T-helper 1 cell (primary cell): ENCODE measurements at places on chromosomes 1 and 21.

DNA sequence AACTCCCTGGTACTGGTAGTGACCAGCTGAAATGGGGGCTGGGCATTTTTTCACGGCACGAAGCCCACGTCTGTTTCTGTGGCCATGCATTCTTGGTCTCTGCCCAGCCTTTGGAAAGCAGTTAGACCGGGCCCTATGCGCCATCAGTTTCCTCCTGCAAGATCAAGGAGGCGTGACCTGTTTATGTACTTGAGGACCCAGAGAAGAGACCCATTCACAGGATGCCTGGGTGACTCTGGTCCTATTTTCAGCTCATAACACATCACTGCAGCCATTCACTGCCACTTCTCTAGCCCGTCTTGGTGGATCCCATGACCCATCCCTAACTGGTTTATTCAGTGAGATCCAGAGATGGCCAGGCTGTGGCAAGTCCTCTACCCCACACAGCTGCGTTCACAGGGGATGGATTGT lies 70.4 kb downstream of the SPSB1 start:
- DNase-seq, result no peak

- DNase-seq, result no peak
Observed at GRCh38 chr1:6349254-6349943, 44.2 kb downstream of the ACOT7 start.

DNA sequence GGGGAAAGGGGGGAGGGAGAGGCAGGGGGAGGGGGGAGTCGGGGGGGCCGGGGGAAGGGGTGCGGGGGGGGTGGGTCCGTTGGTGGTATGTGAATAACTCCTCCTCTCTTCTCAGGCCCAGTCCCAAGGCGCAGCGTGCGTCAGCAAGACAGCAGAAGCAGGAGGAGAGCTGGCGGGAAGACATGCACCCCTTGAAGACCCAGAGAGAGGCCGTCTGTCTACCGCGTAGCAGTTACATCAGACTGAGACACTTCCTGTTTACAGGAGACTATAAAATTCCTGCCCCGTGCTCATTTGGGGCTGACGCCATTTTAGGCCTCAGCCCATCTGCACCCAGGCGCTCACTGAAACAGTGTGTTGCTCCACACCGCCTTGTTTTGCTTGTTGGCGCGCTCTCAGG lies 55.3 kb downstream of the SETD4 start:
- DNase-seq, result no peak

DNA sequence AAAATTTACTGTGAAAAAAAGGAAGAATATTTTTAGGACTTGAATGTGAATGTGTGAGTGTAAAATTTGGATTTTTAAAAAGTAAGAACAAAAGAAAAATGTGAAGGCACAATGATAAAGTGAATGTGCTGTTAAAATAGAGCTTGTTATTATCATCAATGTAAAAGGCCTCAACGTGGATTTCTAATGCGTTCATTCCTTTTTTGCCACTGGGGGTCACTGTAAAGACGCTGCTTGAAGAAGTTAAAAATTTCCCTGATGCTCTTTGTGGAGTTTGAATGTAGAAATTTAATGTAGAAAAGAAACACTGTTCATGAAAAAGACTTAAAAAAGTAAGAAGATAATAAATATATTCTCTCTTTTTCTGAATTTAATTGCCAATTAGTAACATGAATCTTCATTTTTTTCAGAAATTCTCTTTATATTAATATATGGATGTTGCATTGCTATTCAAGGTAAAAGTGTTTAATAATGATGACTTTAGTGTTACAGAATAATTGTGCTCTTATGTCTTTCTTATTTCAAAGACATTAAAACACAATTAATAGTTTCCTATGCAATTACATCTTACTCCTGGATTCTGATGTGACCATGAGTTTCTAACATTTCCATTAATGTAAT lies 161.5 kb downstream of the DNM3 start:
- no peak for DNase-seq

DNA sequence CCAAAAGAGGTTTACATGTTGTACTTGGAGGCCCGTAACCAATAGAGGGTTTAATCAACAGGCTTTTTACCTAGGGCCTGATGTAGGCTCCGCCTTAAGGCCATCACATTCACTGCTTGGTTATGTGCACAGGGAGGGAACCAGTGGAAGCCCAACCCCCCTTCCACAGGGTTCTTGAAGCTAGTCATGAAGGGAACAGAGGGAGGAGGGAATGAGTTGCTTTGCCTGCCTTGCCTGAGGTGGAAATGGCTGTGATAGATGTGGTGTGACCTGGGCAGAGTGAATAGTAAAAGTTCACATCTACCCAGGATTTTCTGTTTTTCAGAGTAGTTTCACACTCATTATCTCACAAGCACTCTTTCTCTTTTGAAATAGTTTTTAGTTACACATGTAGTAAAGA lies 215.1 kb downstream of the ST6GALNAC3 start:
- DNase-seq, result no peak

GRCh38 chr1:208362011-208362410 lies 117.8 kb upstream of the PLXNA2 start:
- no peak for DNase-seq

DNA sequence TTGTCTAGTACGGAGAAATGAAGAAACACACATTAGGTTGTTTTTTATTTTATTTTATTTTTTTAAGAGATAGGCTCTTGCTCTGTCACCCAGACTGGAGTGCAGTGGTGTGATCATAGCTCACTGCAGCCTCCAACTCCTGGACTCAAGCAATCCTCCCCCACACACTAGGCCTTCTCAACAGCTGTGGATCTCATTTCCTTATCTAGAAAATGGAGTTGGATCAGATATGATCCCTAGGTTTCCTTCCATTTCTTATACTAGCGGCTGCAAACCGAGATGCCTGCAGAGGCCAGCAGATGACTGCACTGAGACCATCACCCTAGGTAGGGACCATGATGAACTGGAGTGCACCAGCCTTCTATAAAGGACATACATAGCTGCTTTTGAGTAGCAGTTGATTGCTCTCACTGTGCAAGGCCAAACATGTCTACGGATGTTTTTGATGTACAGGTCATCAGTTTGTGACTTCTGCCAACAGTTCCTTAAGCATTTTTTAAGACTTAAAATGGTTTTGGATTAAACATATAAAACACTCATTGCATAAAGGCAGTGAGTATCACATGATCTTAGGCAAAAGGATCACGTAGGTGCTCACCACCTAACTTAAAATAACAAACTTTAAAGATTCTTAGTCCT lies 11.4 kb upstream of the KLHL12 start:
- DNase-seq, result no peak

- no peak for DNase-seq
Observed at GRCh38 chr21:36661511-36662309, 37.2 kb upstream of the SIM2 start.

GRCh38 chr1:161000736-161001480 lies 20.0 kb downstream of the F11R start:
- DNase-seq, result no peak

DNA sequence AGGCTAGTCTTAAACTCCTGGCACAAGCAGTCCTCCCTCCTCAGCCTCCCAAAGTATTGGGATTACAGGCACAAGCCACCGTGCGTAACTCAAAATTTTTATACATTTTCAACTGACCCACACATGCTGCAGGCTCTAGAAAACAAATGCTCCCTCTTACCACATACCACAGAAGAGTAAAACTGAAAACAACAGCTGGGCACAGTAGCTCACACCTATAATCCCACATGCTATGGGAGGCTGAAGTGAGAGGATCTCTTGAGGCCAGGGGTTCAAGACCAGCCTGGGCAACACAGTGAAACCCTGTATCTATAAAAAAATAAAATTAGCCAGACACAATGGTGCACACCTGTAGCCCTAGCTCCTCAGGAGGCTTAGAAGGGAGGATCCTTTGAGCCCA lies 56.7 kb downstream of the AKT3 start:
- DNase-seq, result no peak

DNA sequence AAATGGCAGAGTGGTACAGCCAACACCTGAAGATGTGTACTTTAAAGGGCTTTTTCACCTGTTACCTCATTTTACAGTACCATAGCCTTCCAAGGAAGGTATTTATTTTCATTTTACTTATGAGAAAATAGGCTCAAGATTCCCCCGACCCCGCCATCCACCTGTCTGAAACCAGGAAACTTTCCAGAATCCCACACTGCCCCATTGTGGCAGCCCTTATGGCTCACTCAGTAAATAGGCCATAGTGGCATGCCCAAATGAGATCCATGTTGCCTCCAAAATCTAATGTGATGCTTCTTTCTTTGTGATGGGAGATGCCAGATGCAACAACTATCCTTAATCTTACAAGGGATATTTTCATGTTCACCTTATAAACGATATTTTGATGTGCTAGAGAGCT lies 97.8 kb downstream of the EBNA1BP2 start:
- no peak for DNase-seq

DNA sequence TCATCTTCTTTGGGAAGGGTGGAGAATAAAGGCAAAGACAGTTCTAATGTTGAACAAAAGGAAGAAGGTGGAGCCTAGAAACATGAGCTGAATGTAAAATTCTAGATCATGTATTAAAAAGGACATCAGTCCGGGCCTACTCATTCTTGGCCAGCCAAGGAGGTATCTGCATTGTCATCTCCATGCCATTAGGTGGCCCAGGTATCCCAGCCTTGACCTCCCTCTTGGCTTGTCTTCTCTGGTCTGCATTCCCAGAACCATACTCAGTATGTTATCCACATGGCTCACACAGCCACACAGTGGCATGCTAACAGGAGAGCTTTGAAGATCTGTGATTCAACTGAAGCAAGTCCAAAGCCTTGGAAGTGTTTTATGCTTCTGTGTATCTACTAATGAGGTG lies 369.8 kb upstream of the KAZN start:
- no peak for DNase-seq

GRCh38 chr1:192573499-192573898 lies 2.1 kb upstream of the RGS1 start:
- DNase-seq, result no peak

DNA sequence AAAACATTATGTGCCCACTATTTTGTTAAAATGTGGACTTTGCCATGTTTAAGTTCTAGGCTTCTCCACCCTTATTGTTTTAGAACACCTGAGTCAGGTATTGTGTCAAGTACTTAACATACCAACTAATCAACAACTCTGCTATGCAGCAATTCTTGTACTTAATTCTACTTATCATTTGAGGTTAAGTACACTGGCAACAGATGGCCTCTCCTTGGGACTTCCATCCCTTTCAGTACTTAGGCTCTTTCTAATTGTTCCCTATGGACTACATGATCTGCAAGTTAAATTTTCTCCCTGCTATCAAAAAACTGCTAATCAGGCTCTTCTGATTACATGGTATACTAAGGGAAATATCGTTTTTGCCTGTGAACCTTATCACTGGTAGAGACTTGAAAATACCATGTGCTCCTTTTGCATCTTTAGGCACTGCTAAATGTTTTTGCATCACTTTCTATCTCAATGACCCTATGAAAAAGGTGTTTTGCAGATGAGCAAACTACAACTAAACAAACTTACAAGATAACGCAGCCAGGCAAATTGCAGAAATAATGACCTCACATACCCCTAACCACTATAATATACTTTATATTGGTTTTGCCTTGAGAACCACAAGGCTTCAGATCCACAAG lies 18.9 kb downstream of the SFPQ start:
- DNase-seq, result no peak

DNA sequence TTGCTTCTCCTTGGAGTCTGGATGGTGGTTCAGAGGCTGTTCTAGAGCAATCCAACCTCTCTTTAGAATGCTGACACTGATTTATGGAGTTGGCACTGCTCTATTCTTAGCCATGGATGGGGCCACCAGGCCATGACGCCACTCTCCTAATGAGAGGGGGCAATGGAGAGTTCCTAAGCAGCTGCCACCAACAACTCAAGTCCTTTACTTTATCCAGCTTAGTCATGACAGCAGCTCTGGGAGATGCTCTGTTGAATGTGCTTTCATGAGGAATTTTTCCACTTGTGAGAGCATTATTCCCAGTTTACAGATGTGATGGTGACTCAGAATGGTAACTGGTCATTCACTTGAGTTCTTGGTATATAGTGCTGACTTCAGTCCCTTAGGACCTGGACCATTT lies 366.3 kb downstream of the HHAT start:
- no peak for DNase-seq

DNA sequence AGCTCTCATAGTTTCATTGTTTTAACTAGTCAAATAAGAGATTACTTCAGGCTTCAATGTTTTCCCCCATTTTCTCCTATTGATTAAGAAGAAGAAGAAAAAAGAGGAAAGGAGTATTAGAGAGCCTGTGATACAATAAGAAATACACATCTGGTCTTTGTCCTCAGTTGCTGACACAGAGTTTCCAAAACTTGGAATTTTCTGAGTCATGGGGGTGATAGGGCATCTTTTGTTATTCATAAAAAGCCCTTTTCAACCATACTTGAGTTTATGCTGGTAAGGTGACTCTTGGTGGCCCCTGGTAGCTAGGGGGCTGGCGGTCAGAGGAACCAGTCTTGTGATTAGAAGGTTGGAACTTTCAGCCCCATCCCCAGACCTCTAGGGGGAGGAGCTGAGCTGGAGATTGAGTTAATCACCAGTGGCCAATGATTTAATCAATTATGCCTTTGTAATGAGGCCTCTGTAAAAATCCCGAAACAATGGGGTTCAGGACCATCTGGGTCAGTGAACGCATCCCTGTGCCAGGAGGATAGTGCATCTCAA lies 28.9 kb upstream of the KLF18 start:
- no peak for DNase-seq

DNA sequence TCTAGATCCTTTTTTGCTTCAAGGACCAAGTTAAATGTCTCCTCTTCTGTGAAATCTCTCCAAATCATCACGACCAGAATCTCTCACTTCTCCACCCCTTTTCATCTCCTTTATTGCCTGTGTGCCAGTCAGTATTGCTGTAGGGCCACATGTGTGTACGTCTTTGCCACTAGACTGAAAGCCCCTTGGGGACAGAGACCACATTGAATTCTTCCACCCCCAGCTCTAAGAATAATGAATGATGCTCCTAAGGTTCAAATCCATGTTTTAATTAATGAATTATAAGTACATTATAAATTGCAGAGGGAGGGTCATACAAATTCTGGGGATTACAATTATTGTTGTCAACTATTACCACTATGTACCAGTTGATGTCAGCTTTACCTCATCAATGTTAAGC lies 343.8 kb downstream of the USP25 start:
- DNase-seq, result no peak

GRCh38 chr1:87318806-87319205 lies 9.9 kb upstream of the LMO4 start:
- DNase-seq, result no peak

GRCh38 chr1:174077749-174078490 lies 55.8 kb upstream of the RC3H1 start:
- DNase-seq, result no peak

DNA sequence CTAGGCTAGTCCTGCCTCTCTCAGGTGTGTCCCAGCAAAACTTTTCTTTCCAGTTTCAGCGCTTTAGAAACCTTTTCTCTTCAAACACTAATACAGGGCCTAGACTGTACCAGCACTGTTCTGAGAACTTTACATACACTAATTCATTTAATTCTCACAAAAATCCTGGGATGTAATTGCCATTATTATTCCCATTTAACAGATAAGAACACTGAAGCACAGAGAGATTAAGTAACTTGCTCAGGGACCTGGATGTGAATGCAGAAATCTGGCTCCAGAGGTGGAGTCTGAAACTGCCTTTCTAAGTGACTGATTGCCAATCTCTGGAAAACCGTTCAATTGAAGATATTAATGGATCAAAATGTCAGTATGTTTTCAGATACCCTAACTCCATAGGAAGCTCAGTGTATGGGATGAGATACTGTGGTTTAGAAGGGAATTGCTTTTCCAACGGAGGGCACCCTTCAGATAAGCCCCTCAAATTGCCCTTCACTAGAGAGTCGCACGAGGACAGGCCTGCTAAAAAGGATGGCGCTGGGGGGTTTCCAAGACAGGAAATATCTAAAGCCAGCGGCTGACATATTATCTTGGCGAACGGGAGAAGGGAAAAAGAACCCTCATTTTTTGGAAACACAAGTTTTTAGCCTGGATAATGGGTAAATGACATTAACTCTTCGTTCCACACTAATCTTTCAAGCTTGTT lies 698 bp upstream of the UCK2 start:
- no peak for DNase-seq
